Transverse colon (tissue), 4 donors: ENCODE measurements at places on chromosomes 2 and 18. TPM values are rescaled to one million over a fixed set of nuclear protein-coding genes. Genes with fewer than 3 reads are reported as not detected.
A peak's percentile ranks its signal among the peaks of the same experiment; 100 is the strongest.

DNA sequence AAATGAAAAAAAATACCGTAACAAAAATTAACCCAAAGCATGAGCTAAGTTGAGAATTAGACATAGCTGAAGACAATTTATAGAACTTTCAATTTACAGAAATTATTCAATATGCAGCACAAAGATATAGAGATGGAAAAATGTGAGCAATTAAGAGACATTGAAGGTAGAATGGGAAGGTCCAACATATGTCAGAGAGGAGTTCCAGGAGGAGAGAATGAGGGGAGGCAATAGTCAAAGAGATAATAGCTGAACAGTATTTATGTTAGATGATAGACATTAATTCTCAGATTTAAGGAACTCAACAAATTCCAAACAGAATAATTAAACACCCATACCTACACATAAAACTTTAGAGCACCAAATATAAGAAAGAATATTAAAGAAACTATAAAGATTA, 103.0 kb upstream of the MSTN start:
- H3K27me3 ChIP-seq: no peaks in the 10 kb centered on the region
- no peaks in the 10 kb centered on the region for H3K4me1 ChIP-seq
- no peak overlapping the region for H3K4me3 ChIP-seq
- H3K36me3 ChIP-seq: no peaks in the 10 kb centered on the region
- no peak overlapping the region for H3K27ac ChIP-seq

- DNase-seq: no peak
- no peak overlapping the region for H3K4me3 ChIP-seq
- H3K27me3 ChIP-seq: no peaks in the 10 kb centered on the region
Observed at GRCh38 chr2:166934817-166935216, 46.5 kb downstream of the XIRP2 start.

- no peak overlapping the region for H3K4me3 ChIP-seq
- H3K4me1 ChIP-seq: no peaks in the 10 kb centered on the region
- peak; percentile 35 for DNase-seq
Observed at GRCh38 chr18:34809451-34810072, 99.5 kb downstream of the DTNA start.

DNA sequence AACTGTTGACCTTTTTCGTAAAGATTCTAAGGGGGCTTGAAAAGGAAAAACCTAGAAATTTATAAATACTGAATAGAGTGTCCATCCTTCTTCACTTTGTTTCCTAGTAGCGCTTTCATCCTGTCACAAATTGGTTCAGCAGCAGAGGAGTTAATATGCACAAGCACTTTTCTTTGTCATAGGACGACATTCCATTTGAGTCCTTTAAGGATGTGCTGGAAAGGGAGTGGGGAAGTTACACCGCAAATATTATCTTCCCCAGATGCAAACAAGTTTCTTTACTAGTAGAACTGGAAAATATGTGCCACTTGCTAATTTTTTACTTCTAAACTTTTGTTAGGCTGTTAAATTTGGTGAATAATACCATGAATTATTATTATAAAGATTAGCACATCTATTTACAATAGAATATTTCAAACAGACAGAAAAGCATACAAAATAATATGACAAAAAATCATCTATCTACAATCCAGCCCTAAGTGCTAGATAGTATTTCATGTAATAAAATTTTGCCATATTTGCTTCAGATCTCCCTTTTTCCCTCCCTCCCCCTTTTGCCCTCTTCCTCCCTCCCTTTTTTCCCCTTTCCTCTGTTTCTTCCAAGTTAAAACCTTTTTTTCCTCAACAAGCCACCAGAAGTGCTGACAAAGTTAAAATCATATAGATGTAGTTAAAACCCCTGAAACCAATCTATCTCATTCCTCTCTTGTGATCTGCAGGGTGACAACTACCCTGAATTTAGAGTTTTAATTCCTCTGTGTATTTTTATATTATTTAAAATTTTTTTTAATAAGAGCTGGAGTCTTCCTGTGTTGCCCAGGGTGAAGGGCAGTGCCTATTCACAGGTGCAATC, 50.5 kb upstream of the MAP4K3 start:
- H3K27me3 ChIP-seq: no peaks in the 10 kb centered on the region
- H3K27ac ChIP-seq: no peak overlapping the region
- H3K4me1 ChIP-seq: peaks cover 10% of the 10 kb centered on the region
- no peak for DNase-seq
- H3K4me3 ChIP-seq: no peak overlapping the region

DNA sequence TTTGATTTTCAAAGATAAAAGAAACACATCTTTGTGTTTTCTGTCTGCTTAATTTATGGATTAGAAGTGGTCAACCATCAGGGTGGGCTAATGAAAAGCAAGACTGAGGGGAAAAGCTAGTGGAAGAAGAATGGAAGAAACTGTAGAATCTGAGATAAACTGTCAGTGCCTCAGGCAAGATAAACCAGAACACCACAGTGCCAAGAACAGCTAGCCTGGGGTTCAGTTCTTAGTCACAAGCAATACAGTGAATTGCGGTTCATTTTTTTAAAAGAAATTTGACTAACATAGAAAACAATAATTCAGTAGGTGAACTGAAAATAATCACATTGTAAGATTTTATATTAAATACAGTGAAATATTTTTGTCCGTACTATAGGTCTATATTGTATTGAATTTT, 22.0 kb upstream of the LNPK start:
- no peaks in the 10 kb centered on the region for H3K36me3 ChIP-seq
- H3K27ac ChIP-seq: no peak overlapping the region
- DNase-seq: no peak
- H3K27me3 ChIP-seq: peaks cover 31% of the 10 kb centered on the region
- H3K4me1 ChIP-seq: no peaks in the 10 kb centered on the region
- H3K4me3 ChIP-seq: no peak overlapping the region

- no peak for DNase-seq
- no peaks in the 10 kb centered on the region for H3K4me1 ChIP-seq
- H3K36me3 ChIP-seq: no peaks in the 10 kb centered on the region
- H3K27ac ChIP-seq: no peak overlapping the region
Observed at GRCh38 chr2:101135412-101136296, 15.5 kb downstream of the TBC1D8 start.

GRCh38 chr2:43149482-43150107, 76.8 kb downstream of the ZFP36L2 start:
- DNase-seq: no peak
- no peaks in the 10 kb centered on the region for H3K36me3 ChIP-seq
- no peaks in the 10 kb centered on the region for H3K27me3 ChIP-seq
- no peak overlapping the region for H3K4me3 ChIP-seq

DNA sequence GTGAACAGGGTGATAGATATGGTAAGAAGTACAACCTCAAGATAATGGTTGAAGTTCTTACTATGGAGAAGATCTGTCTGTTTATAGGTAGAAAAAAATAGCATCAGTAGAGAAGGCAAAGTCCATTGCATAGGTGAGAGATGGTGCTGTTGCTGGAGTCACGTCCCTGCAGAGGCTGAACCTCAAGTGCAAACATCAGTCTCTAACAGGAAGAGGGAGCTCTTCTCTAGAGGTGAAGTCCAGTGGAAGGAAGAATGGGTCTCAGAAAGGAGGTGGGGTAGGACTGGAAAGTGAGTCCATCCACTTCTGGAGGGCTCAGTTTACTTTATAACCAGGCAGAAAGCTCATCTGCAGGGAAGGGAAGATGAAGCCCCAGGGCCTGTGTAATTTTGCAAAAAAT, 337.7 kb downstream of the MEIS1 start:
- H3K4me3 ChIP-seq: no peak overlapping the region
- no peaks in the 10 kb centered on the region for H3K36me3 ChIP-seq
- H3K4me1 ChIP-seq: no peaks in the 10 kb centered on the region
- no peaks in the 10 kb centered on the region for H3K27me3 ChIP-seq

- peak; percentile 28 for DNase-seq
- no peaks in the 10 kb centered on the region for H3K36me3 ChIP-seq
- no peaks in the 10 kb centered on the region for H3K4me1 ChIP-seq
- H3K27me3 ChIP-seq: no peaks in the 10 kb centered on the region
Observed at GRCh38 chr2:54755641-54756326, 32.3 kb downstream of the EML6 start.

DNA sequence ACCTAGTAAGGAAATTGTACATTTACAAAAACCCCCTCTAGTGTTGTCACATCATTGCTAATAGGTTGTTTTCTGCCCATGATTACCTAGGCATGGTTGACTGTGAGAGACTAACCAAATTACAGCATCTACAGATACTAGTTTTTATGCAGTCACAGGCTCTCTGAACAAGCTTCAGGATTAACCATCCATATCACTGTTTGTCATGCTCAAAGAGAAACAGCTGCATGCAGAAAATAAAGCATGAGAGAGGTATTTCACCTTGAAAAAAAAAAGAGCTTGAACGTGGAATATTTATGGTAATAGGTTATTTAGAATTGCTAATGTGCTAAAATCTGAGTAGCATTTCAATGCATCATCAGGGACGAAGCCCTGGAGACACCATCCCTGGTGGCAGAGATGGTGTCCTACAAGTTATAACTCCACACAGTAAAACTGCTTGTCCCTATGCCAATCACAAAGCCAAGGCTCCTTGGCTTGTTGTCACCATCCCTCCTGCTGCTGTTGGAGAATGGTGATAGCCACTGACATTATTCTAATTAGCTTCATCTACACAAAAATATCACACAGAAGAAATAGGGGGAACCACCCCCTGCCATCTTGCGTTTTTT, 5.4 kb downstream of the NEB start:
- no peak for DNase-seq
- no peaks in the 10 kb centered on the region for H3K36me3 ChIP-seq
- no peak overlapping the region for H3K27ac ChIP-seq
- no peaks in the 10 kb centered on the region for H3K4me1 ChIP-seq

DNA sequence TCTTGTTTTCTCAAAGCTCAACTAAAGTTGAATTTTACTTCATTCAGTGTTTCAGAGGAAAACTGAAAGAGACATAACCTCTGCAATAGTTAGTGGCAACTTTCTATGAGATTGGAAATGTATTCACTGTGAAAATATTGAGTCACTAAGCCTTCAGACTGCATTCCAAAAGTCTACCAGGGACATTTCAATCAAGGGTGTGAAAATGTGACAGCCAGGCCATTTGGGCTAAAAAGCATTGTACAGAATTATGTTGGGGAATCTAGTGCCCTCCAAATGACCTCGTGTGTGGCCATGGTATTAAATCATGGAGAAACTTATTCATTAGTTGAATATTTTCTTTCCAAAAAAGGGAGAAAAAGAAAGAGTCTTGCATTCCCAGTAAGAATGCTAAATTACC, 251.9 kb downstream of the GRB14 start:
- no peak for DNase-seq
- H3K27me3 ChIP-seq: no peaks in the 10 kb centered on the region
- H3K36me3 ChIP-seq: no peaks in the 10 kb centered on the region
- H3K4me1 ChIP-seq: no peaks in the 10 kb centered on the region
- no peak overlapping the region for H3K4me3 ChIP-seq

- no peaks in the 10 kb centered on the region for H3K4me1 ChIP-seq
- H3K27ac ChIP-seq: no peak overlapping the region
- H3K36me3 ChIP-seq: no peaks in the 10 kb centered on the region
- no peak overlapping the region for H3K4me3 ChIP-seq
- H3K27me3 ChIP-seq: no peaks in the 10 kb centered on the region
Observed at GRCh38 chr2:85698880-85699254, 4.7 kb downstream of the GNLY start.

DNA sequence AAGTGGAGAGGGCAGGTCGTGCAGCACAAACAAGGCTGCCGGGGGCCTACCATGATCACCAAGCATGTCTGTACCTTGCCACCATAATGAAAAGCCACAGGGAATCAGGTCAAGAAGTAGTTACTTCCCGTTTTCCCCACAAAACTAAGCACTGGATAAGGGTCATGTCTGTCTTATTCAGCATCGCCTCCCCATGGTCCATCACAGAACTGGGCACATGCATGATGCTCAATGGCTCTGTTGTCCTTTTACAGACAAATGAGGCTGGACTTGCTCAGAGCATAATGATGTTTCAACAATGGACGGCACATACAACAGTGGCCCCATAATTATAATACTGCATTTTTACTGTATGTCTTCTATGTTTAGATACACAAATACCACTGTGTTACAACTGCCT, 27.5 kb downstream of the REEP1 start:
- H3K36me3 ChIP-seq: no peaks in the 10 kb centered on the region
- peaks cover 9% of the 10 kb centered on the region for H3K4me1 ChIP-seq
- DNase-seq: no peak
- no peaks in the 10 kb centered on the region for H3K27me3 ChIP-seq
- H3K4me3 ChIP-seq: no peak overlapping the region
- H3K27ac ChIP-seq: peak overlapping the region; percentile 33

DNA sequence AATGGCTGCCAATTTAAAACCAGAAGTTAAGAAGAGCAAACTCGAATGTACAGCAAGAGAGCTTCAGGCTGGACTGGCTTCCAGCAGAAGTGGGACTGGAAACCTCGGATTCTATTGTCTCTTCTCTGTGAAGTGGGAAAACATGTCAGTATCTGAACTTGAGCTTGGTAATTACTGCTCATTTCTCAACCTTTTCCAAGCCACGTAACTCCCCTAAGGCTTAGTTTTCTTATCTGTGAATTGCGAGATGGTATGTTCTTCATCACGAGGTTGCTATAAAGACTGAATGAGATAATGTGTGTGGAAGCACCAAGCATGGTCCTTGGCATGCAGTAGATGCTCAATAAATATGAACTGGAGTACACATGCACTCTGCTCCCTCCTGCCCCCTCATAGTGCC, 259.4 kb upstream of the SPRED2 start:
- H3K36me3 ChIP-seq: no peaks in the 10 kb centered on the region
- H3K4me1 ChIP-seq: no peaks in the 10 kb centered on the region
- peaks cover 7% of the 10 kb centered on the region for H3K27me3 ChIP-seq
- no peak for DNase-seq

GRCh38 chr2:102142829-102143449, 393 bp downstream of the IL1R1 start:
- peak overlapping the region; percentile 93 for H3K27ac ChIP-seq
- H3K4me1 ChIP-seq: no peaks in the 10 kb centered on the region
- no peaks in the 10 kb centered on the region for H3K27me3 ChIP-seq
- DNase-seq: no peak
- H3K36me3 ChIP-seq: no peaks in the 10 kb centered on the region

DNA sequence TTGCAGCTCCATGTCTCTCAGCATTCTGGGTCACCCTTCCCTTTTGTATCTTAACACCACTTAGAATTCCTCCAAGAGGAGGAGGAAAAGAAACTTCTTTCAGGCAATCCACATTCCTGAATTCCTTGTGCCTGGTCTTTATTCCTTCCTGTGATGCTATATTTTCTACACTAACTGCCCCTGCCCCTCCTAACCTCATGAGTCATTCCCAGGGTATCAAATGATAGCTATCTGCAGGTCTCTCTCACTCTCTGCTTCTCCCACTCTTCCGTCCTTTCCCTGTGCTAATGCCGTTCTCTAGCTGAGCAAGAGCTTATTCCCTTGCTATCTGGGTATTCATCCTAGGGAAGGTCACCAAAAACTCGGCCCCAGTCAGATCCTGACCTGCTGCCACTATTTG, 395.0 kb upstream of the TCF4 start:
- no peaks in the 10 kb centered on the region for H3K4me1 ChIP-seq
- no peaks in the 10 kb centered on the region for H3K36me3 ChIP-seq
- H3K27me3 ChIP-seq: no peaks in the 10 kb centered on the region
- no peak overlapping the region for H3K4me3 ChIP-seq

The UGT1A3 gene
- not detected for total RNA-seq

The TCF23 gene
- not detected for total RNA-seq

The TMEM163 gene
- total RNA-seq: 0.48 TPM

The IRS1 gene
- total RNA-seq: 20.9 TPM
